NCI-H2171 treated with DMSO at 0.1 percent for 48 hours (cell line): ENCODE measurements at places on chromosomes 7 and 10.

DNA sequence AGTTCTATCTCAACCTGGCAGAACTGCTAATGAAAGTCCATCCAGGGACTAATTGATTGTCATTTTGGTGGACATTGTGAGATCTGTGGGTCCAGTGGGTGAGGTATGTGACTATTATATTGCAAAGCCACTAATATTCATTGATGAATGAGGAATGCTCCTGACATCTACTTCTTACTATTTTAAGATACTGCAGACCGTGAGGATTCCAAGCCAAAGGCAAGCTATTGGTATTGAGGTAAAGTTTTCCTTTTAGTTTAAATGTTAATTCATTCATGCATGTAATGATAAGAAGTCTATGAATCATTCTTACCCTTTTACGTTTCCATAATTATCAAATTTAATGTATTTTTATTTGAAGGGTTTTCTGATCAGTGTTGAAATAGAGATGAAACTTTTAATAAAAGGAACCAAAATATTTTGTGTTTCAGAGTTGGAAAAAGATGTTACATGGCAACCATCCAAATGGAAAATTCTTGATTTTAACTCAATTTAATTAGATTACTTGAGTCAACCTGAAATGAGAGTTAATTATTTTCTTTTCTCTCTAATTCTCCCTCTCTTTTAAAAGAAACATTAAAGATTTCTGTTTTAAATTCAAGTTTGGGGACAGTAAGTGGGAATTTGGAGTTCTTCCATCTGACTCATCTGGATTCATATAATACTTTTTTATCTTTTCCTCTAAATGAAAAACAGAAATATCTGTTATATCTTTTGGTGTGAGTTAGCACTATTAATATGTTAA, 39.6 kb downstream of the NUP205 start:
- DNase-seq, result no peak

DNA sequence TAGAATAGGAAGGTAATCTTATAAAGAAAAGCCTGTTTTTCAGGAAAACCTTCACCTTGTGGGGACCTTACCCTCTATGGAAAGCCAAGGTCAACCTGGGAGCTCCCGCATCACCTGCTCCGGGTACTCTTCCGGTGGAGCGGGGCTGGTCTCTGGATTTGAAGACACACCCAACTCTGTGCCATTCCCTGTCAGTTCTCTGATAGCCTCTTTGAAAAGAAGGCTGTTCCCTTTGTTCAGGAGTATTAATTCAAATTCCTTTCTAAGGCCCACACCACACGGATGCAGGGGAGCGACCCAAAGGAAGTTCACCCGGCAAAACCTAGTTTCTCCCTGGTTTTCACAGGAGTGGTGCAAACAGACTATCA, 10.7 kb downstream of the CTBP2 start:
- DNase-seq, result no peak

DNA sequence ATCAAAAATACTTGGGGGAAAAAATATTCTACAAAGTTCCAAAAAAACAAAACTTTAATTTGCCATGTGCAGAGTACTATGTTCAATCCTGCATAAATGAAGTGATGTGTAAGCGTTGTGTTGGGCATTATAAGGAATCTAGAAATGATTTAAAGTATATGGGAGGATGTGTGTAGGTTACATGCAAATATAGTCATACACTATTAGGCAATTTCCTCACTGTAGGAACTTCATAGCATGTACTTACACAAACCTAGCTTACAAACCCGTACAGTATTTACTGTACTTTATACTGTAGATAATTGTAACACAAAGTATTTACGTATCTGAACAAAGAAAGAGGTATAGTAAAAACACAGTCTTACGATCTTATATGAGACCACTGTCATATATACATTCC, 72.3 kb downstream of the NRBF2 start:
- no peak for DNase-seq

GRCh38 chr10:127302343-127302742, 106.0 kb upstream of the INSYN2A start:
- DNase-seq, result no peak

GRCh38 chr7:34067005-34067778, 161.9 kb downstream of the BMPER start:
- peak; percentile 97 for DNase-seq
